ENCODE measurements at places on chromosomes 12 and 14. TPM values are rescaled to one million over a fixed set of nuclear protein-coding genes. Genes with fewer than 3 reads are reported as not detected.

DNA sequence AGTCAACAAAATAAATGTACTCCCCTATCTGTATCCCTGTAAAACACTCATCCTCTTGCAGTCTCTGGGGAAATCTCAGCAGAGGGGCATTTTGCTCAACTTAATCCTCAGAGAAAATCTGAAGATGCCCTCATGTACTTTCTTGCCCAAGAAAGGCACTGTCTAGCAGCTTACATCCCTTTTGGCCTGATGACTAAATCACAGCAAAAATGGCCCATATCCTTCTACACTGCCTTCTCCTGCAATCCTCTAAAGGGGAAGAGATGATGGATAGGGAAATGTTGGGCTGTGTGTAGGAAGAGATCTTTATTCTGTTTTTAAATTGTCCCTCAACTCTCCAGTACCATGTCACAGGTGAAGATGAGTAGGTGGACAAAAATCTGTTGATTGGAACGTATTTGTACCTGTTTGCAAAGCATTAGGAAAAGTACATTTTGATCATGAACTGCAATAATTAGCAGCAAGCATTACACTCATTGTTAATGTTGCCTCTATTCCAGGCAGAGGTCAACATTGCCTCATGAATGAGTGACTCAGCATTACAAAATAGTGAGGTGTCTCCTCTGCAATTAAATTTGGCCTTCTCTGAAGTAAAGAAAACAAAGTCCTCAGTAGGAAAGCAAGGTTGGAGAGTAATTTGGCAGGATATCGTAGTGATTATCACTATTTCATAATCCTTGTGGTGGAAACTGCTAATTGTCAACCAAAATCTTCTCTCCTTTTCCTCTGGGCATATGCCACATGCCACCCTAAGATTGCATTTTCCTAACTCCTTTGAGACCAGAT, 172.4 kb upstream of the CAND1 start:
- no peaks in the 10 kb centered on the region for H3K27me3 ChIP-seq
- DNase-seq, result no peak
- no peak overlapping the region for H3K4me3 ChIP-seq
- no peaks in the 10 kb centered on the region for H3K4me1 ChIP-seq

DNA sequence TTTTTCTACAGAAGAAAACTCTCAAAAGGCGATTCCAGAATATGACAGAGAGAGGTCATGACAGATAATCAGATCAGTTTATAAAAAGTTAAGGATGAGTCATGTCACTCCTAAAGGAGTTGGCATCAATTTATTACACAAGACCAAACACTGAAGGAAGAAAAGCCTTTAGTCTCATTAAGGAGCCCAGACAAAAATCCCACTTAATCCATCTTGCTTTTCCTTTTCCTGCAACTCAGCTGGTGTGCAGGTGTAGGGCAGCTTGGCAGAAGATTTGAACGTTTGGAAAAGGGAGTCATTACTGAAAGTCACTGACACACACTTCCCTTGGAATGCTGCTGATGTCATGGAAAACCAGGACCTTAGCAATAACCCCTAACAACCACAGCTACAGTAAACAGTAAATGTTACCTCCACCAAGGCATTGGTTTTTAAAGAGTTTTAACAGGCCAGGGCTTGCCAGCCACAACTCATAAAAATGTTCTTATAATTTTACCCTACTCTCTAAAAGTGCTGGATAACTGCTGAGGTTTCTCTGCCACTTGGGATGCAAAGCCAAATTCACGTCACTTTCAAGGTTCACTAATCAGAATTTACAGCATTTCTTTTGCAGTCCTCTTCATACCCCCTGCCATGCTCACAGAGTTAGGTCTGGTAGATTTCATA, 320.6 kb downstream of the RAD51B start:
- H3K27me3 ChIP-seq, result no peaks in the 10 kb centered on the region
- H3K4me1 ChIP-seq, result peaks cover 45% of the 10 kb centered on the region
- H3K27ac ChIP-seq, result peak overlapping the region; percentile 35
- H3K4me3 ChIP-seq, result no peak overlapping the region
- no peak for DNase-seq

GRCh38 chr14:69014829-69015259, 35.7 kb upstream of the ACTN1 start:
- no peak overlapping the region for H3K4me3 ChIP-seq
- no peaks in the 10 kb centered on the region for H3K27me3 ChIP-seq
- H3K36me3 ChIP-seq, result no peaks in the 10 kb centered on the region
- no peak overlapping the region for H3K27ac ChIP-seq

- no peak for DNase-seq
- H3K36me3 ChIP-seq, result peaks cover 7% of the 10 kb centered on the region
- no peak overlapping the region for H3K4me3 ChIP-seq
- H3K27ac ChIP-seq, result no peak overlapping the region
- no peaks in the 10 kb centered on the region for H3K27me3 ChIP-seq
- H3K4me1 ChIP-seq, result peaks cover 8% of the 10 kb centered on the region
Measured at GRCh38 chr12:6547987-6548386, 7.9 kb downstream of the IFFO1 start.

DNA sequence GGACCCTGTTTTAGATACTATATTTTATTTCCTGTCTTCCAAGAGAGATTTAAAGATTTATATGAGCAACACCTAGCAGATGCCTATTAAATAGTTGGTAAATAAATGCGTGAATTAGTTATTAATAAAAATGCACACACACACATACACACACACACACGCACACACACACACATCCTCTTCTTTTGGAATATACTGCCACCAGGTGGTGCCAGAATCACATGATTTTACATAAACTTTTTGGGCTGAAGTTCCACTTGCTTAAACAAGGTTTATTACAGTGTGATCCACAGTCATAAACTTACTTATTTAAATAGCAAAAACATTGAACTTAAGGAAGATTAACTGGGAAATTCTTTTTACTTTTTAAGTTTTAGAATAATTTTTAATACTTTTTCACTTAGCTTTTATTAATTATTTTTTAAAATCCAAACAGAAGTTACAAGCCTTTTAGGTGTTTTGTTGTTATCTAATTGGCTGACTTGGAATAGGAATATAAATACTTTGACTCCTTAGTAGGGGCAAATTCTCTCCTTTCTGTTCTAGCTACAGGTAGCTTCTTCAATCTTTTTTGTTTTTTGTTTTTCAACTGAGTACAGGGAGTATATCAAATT, 17.5 kb downstream of the RAD51B start:
- H3K4me1 ChIP-seq, result no peaks in the 10 kb centered on the region
- H3K27me3 ChIP-seq, result no peaks in the 10 kb centered on the region
- H3K27ac ChIP-seq, result no peak overlapping the region
- peak; percentile 47 for DNase-seq

GRCh38 chr14:79967001-79967400, 244.3 kb downstream of the DIO2 start:
- H3K4me1 ChIP-seq, result peaks cover 8% of the 10 kb centered on the region
- no peaks in the 10 kb centered on the region for H3K36me3 ChIP-seq
- no peak for DNase-seq
- H3K27ac ChIP-seq, result no peak overlapping the region

- DNase-seq, result peak; percentile 40
- peak within 1 kb of the TSS; percentile 82 for H3K4me3 ChIP-seq
- peaks cover 6% of the 10 kb centered on the region for H3K36me3 ChIP-seq
- peaks cover 17% of the 10 kb centered on the region for H3K4me1 ChIP-seq
Measured at GRCh38 chr12:63150713-63151622, at the start of gene AVPR1A. Gene AVPR1A, minus strand, starts transcription at chr12:63151201. Its CDS starts 365 bp downstream, at chr12:63150836.

- H3K4me1 ChIP-seq, result peaks cover 56% of the 10 kb centered on the region
- no peak overlapping the region for H3K27ac ChIP-seq
- H3K36me3 ChIP-seq, result no peaks in the 10 kb centered on the region
- H3K4me3 ChIP-seq, result peak overlapping the region; percentile 13
- H3K27me3 ChIP-seq, result peaks cover 4% of the 10 kb centered on the region
Measured at GRCh38 chr12:116539361-116539771, 19.8 kb upstream of the MAP1LC3B2 start.

DNA sequence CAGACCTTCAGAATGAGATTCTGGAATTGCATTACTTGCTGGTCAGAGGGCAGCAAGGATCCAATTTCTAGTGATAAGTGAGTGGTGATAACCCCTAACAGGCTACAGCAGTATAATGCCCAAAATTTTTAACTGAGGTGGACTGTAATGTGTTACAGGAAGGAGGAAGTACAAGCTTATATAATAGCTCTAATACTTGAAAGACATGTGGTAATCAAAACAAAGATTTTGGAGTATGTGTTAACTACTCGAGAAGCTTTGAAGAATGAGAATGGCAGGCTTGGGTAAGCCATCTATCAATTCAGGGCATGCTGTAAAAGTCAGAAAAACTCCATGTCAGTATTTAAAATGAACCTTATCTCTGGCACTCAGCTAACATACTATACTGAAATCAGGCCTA, 70.5 kb downstream of the ANKS1B start:
- no peak overlapping the region for H3K27ac ChIP-seq
- H3K27me3 ChIP-seq, result no peaks in the 10 kb centered on the region
- no peak for DNase-seq
- H3K4me1 ChIP-seq, result no peaks in the 10 kb centered on the region
- no peaks in the 10 kb centered on the region for H3K36me3 ChIP-seq
- H3K4me3 ChIP-seq, result no peak overlapping the region

DNA sequence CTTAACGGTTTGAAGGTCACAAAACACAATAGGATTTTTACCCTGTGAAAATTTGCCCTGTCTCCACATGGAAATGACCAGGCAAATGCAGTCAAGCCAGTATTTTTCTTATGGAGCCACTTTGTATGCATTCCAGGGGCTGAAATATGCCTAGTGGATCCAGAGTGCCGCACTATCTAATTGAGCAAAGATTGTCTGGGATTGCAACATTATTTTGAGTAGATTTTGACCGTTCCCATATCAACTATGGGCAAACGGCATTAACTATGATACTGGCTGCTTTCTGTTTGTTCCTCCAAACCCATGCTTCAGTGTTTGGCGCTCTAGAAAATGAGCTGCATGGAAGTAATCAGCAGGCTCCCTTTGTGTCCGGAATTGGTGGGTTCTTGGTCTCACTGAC, 223.0 kb downstream of the BTG1 start:
- no peaks in the 10 kb centered on the region for H3K27me3 ChIP-seq
- peaks cover 5% of the 10 kb centered on the region for H3K4me1 ChIP-seq
- H3K36me3 ChIP-seq, result no peaks in the 10 kb centered on the region
- H3K4me3 ChIP-seq, result no peak overlapping the region
- DNase-seq, result no peak

GRCh38 chr12:13173012-13173932, 23.3 kb upstream of the EMP1 start:
- peaks cover 25% of the 10 kb centered on the region for H3K4me1 ChIP-seq
- DNase-seq, result no peak
- H3K4me3 ChIP-seq, result no peak overlapping the region
- H3K27ac ChIP-seq, result no peak overlapping the region

DNA sequence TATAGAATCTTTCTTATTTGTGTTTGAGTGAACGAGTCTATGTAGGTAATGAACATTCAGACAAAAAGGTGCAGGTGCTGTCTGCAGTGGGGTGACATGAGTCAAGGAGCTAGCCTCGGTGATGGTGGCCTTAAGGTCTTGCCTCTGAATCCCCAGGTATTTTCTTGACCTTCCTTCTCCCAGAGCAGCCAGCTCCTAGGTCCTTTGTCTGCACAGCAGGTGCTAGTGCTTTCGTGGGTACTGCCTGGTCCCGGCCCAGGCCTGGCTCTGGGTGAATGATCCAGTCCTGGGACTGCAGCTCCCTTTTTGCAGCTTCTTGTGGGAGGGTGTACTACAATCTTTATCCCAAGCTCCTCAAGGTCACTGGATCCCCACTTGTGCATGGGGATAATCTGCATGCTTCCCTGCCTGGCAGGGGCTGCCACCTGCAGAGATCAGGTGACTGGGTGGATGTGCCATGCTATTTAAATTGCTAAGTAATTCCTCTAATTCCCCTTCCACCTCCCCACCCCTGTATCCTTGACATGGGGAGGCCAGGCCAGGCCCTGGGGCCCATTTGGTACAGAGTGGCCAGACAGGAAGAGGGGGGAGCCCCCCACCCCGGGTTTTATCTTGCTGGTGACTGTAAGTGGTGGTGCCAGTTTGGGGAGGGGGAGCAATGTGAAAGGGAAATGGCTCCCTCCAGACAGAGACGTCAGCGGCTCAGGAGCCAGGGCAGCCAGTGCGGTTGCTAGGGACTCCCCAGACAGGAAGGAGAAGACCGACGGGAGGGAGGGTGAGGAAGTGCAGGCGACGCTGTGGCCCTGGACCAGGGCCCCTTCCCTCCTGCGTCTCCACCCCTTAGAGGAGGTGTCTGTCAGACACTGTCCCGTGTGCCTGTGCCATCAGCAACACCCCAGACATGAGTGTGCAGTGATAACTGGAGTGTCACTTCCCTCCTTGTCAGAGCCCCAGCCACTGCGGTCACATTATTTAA, 6.7 kb downstream of the VASH1 start:
- H3K4me3 ChIP-seq, result peak overlapping the region; percentile 12
- peaks cover 56% of the 10 kb centered on the region for H3K4me1 ChIP-seq

GRCh38 chr12:93183940-93184671, 193.6 kb upstream of the NUDT4 start:
- no peak overlapping the region for H3K4me3 ChIP-seq
- no peaks in the 10 kb centered on the region for H3K36me3 ChIP-seq
- H3K27me3 ChIP-seq, result peaks cover 6% of the 10 kb centered on the region
- peak overlapping the region; percentile 92 for H3K27ac ChIP-seq

GRCh38 chr12:1328391-1328790, 266.0 kb downstream of the FBXL14 start:
- H3K4me3 ChIP-seq, result no peak overlapping the region
- no peak overlapping the region for H3K27ac ChIP-seq
- no peaks in the 10 kb centered on the region for H3K27me3 ChIP-seq
- peaks cover 4% of the 10 kb centered on the region for H3K36me3 ChIP-seq
- H3K4me1 ChIP-seq, result no peaks in the 10 kb centered on the region

GRCh38 chr12:109697877-109698468, 15.7 kb upstream of the FAM222A start:
- DNase-seq, result no peak
- H3K36me3 ChIP-seq, result no peaks in the 10 kb centered on the region
- peaks cover 19% of the 10 kb centered on the region for H3K4me1 ChIP-seq
- H3K27me3 ChIP-seq, result peaks cover 3% of the 10 kb centered on the region

GRCh38 chr12:104638851-104639240, 182.1 kb downstream of the CHST11 start:
- DNase-seq, result no peak
- H3K27me3 ChIP-seq, result no peaks in the 10 kb centered on the region
- H3K27ac ChIP-seq, result no peak overlapping the region
- no peaks in the 10 kb centered on the region for H3K36me3 ChIP-seq

DNA sequence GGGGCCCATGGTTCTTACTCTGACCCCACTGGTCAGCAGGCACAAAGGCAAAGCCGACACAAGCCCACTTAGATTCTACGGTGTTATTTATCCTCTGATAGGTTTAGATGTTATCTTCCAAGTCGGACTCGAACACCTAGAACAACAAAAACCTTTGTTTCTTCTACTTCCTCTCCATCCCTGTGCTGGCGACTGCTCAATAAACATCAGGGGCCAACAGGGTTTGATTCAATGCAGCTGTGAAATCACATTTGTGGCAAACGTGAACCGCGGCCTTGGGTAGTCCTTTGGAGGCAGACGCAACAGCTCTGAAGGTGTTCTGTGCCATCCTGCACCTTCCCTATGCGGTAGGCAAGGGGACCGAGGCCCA, 87.2 kb downstream of the CHGA start:
- no peaks in the 10 kb centered on the region for H3K36me3 ChIP-seq
- peak overlapping the region; percentile 89 for H3K27ac ChIP-seq
- peaks cover 73% of the 10 kb centered on the region for H3K4me1 ChIP-seq
- peaks cover 3% of the 10 kb centered on the region for H3K27me3 ChIP-seq
- no peak for DNase-seq

Gene MYO1H
- total RNA-seq, result not detected

Gene NOVA1
- total RNA-seq, result 62.2 TPM

Gene RERGL
- total RNA-seq, result not detected

Gene ITPR2
- 13.9 TPM for total RNA-seq

Gene OTX2
- total RNA-seq, result 0.84 TPM

Gene TMEM229B
- 5.9 TPM for total RNA-seq

Gene KCNC2
- not detected for total RNA-seq

Gene GALNT9
- total RNA-seq, result 1.3 TPM

Gene COL2A1
- total RNA-seq, result 386 TPM

Gene EIF2S3B
- total RNA-seq, result 0.96 TPM

Measured in neural crest cell (in vitro differentiated cells).